ENCODE measurements at places on chromosomes 3 and 15. TPM values are rescaled to one million over a fixed set of nuclear protein-coding genes. Genes with fewer than 3 reads are reported as not detected.
A peak's percentile ranks its signal among the peaks of the same experiment; 100 is the strongest.

Gene GRIP2
- polyA plus RNA-seq: 31.2 TPM

Gene CLDN16
- polyA plus RNA-seq: not detected

Gene SGO1
- polyA plus RNA-seq: 5.1 TPM

Gene CLDN18
- 0.19 TPM for polyA plus RNA-seq

Gene MESP1
- polyA plus RNA-seq: not detected

Gene SLC6A11
- polyA plus RNA-seq: not detected

Gene ADAMTS7
- 14.0 TPM for polyA plus RNA-seq

Gene USP8
- 40.2 TPM for polyA plus RNA-seq

DNA sequence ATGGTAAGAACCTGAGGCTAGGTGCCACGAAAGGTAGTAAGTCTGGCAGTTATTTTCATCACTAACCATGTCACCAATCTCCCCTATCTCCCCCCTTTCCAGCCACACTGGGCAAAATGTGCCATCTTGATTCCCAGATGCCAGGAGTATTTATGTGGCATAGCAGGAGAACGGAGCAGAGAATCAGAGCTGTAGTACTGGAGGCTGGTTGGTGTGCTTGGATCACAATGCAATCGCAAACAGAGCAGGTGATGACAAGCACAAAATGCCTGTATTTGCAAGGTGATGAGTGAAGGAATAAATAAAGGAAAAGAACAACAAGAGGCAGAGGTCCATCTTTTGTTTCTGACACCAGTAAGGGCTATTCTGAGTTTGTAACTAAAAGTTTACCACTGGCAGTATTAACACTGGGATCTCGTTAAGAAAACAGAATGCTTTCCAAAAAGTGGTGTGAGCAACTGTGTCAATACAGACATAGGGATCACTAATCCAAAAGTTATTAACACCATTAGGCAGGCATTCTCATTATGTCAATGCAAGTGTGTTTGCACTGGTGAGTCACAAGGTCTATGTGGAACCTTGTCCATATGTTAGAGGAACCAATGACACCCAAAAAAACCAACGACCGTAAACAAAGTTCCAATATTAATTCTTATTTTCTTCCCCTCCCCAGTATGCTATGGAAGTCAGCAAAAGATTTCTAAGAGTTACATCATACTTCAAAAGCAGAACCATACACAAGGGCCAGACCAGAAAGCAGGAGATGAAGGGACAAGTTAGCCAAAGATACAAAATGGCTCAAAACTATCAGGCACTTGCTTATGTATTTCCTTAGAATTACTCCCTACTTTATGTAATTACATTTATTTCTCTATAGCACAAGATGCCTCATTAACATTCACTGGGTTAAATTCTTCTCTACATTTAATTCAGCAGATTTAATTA, 556.6 kb downstream of the FOXP1 start:
- DNase-seq: no peak

DNA sequence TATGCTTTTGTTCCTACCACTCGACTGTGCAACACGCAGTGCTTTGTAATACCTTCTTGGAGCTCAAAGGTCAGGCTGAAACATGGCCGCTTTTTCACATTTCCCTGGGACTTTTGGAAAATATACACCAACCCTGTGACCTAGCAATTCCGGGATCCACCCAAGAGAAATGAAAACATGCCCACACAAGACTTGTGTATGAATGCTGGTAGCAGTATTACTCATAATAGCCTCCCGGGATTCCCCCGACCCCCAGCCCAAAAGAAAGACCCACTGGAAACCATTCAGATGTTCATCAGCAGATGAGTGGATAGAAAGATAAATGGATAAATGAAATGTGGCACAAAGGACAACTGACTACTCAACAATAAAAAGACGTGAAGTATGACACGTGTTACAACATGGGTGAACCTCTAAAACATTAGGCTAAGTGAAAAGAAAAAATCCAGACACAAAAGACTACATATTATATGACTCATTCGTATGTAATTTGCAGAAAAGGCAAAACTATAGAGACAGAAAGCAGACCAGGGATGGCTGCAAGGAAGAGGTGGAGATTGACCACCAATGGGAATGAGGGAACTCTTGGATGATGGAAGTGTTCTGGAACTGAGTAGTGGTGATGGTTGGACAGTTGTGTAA, 104.1 kb downstream of the PGPEP1L start:
- DNase-seq: no peak

DNA sequence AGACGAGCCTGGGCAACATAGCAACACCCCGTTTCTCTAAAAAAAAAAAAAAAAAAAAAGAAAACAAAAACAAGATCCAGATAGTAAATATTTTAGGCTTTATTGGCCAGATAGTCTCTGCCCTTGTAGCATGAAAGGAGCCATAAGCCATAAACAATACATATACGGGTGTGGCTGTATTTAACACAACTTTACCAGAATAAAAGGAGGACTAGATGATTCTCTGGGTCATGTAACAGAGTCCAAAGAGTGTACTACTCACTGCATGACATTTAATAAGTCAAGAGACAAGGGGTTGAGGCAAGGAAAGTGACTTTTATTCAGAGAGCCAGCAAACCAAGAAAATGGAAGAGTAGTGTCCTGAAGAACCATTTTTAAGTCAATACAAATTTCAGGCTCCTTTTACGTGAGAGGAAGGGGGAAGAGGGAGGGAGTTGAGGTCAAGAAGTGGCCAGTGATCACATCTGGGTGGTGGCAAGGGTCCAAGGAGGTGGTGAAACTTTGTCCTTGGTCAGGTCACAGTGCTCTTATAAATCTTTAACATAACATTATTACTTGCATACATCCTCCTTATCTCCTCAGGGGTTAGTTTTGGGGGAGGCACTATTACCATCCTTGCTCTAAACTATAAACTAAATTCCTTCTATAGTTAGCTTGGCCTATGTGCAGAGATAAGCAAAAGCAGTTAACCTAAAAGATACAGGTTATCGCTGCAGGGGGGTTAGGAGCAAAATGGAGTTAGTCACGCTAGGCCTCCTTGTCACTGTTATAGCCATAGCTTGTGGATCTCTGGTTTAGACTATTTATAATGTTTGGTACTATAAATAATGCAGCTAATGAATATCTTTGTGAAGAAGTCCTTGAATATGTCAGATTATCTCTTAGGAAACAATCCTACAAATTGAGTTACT, 46.1 kb downstream of the METTL6 start:
- no peak for DNase-seq

DNA sequence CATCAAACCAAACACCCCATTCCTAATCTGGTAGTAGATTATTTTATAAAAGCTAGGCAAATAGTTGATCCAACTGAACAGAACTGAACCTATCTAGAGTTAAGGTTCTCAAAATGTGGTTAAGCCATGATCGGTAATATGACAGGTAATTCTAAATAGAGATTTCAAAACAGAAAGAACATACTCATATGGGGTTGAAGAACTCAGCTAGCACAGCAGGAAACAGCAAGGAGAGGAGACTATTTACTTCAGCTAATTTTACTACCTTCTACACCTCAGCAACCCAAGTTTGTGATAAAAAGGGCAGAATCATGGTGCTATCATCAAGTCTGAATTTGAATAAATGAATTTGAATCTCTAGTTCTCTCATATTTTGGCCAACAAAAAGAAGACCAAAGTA, 11.8 kb downstream of the CD47 start:
- DNase-seq: no peak

DNA sequence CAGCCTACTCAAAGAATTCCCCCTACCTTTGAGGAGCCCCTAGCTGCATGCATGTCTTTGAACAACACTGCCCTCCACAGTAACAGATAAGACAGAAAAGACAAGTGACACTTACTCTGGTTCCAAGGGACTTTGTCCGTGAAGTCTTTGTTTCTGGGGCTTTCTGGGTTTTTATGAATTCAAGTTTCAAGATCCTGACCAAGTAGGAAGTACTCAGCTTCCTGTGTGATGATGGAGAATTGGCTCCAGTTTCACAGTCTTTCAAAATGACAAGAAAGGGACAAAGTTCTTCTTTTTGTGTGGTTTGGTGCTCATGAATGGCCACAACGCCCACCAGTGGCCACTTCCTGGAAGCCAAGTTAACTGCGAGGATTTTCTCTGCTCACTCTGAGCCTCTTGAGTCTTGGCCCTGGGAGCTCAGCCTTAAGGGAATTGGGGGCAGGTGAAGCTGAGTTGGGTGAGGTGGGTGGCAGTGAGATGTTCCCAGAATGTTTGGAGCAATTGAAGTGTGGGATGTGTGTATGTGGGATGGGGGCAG, at the start of gene CCR1:
Gene CCR1, minus strand, starts transcription at position 147 of the 538 bp plus-strand sequence. CDS start 4,000 bp downstream, outside the sequence.
- DNase-seq: no peak

DNA sequence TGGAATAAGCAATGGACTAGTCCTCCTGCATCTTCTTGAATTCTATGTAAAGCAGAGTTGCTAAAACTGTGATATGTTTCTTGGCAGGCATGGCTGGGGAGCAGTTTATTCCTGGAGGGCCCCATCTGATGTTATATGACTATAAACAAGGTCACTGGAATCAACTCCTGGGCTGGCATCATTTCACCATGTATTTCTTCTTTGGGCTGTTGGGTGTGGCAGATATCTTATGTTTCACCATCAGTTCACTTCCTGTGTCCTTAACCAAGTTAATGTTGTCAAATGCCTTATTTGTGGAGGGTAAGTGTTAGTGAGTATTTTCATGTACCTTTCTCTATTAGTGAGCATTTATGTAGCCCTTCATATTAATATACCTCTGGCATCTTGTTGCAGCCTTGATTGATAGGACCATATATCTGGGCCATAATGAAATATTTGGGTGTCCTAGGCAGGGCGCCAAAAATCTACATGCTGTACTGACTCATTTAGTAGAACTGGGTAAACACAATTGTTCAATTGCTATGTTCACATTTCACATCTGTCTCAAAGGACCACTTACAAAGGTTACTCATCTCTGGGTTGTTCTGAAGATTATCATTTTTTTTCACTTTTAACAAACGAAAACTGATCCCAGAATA, 52.6 kb upstream of the ADGRG7 start:
- no peak for DNase-seq

- no peak for DNase-seq
These were observed 239.8 kb downstream of the ITPR1 start for GRCh38 chr3:4732925-4733324.

DNA sequence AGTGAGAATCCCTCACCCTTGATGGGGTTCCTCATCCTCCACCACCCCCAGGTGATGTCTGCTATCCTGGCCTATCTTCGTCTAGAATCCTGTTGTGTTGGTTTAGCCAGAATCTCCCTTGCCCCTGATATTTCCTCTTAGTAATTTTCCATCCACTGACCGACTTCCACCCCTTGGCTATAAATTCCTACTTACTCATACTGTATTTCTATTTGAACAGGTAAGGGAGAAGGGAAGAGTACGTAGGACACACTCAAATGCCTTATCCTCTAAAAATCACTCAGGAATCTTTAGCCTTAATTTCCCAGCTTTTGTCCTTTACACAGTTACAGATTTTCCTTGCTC, 678 bp upstream of the TFG start:
- DNase-seq: no peak

- no peak for DNase-seq
These were observed 24.8 kb upstream of the SHISA5 start for GRCh38 chr3:48528754-48529153.

DNA sequence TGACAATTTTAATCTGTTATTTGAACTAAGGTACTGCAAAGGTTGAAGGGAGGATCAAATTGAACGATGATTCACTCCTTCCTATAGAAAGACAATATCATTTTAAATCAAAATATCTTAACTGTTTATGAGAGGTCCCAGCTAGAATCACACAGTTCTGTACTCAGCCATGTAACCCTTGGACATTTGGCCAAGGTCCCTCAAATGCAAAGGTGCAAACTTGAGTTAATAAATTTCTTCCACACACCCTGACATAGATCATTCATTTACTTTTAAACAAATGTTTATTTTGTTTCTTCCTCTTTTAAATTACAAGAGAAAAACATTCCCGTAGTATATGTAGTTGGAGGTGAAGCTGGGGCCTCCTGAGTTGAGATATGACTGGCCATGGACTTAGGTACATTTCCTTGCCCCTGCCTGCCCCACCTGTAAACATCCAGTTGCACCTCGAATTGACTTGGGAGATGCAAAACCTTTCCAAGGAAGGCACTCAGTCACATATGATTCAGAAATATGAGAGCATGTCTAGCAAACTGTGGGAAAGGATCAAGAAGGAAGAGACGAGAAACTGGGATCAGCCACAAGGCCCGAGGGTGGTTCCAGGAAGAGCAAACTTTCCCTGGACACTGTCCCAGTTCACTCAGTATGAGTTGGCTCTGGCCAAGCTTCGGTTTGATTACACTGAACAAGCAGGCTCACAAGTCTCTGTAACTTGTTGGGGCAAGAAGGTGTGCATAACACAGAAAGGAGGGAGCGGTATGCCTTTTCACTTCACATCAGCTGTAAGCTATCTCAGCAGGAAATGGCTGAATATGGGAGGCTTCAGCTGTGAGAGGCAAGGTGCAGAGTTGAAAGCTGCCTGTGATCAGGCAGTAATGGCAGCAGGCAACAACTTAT, 6.7 kb downstream of the TNFSF10 start:
- no peak for DNase-seq

- no peak for DNase-seq
These were observed 84.5 kb upstream of the NTRK3 start for GRCh38 chr15:88341006-88341405.

DNA sequence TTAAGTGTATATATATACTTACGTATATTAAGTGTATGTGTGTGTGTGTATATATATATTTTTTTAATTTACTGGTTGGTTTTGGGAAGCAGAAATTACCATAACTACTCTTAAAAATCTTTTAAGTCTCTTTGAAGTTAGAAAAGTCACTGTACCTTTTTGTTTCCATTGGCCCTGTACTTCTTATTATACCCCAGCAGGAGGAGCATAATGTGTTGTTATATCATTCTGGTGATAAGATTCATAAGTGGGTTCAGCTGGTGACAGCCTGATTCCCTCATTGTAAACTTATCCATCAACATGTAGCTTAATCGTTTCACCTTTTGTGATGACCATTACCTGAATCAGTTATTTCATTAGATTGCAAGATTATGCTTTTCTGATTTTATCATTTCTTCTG, 30.8 kb downstream of the MLH1 start:
- no peak for DNase-seq

DNA sequence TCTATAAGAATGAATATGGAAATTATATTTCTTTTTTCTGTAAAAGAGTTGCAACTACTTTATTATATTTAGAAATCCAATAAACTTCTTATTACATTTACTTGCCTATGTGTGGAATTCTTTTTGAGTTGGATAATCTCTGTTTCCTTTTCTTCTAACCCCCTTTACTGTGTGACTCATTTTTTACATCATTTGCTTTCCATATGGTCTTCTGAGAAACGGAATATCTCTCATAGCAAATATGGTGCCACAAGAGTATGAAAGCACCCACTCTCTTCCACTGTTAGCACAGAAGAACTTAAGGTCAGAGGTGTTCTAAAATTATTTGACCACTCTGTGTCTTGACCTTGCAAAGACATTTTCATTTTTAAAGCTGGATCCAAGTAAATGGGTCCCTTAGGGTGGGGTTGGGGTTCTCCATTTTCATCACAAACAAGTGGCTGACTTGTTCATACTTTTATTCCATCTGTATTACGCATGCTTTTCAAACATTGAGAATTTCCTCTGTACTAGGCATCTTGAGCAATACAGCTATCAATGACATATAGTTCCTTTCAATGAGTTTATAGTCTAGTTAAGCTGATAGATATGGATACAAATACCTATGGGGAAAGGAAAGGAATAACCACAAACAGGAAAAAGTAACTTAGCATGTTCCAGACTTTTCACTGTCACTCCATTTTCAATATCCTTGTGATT, 281.1 kb upstream of the TPRG1 start:
- no peak for DNase-seq

- peak; percentile 100 for DNase-seq
These were observed 181.4 kb downstream of the SMAD6 start for GRCh38 chr15:66883284-66883911.
